ENCODE measurements at places on chromosomes 11 and 22.

GRCh38 chr11:124195189-124195734 is 12.1 kb downstream of the OR10D3 start:
- DNase-seq: peak; percentile 6

- DNase-seq: no peak
These were observed 88.9 kb downstream of the BMAL1 start for GRCh38 chr11:13366266-13367026.

DNA sequence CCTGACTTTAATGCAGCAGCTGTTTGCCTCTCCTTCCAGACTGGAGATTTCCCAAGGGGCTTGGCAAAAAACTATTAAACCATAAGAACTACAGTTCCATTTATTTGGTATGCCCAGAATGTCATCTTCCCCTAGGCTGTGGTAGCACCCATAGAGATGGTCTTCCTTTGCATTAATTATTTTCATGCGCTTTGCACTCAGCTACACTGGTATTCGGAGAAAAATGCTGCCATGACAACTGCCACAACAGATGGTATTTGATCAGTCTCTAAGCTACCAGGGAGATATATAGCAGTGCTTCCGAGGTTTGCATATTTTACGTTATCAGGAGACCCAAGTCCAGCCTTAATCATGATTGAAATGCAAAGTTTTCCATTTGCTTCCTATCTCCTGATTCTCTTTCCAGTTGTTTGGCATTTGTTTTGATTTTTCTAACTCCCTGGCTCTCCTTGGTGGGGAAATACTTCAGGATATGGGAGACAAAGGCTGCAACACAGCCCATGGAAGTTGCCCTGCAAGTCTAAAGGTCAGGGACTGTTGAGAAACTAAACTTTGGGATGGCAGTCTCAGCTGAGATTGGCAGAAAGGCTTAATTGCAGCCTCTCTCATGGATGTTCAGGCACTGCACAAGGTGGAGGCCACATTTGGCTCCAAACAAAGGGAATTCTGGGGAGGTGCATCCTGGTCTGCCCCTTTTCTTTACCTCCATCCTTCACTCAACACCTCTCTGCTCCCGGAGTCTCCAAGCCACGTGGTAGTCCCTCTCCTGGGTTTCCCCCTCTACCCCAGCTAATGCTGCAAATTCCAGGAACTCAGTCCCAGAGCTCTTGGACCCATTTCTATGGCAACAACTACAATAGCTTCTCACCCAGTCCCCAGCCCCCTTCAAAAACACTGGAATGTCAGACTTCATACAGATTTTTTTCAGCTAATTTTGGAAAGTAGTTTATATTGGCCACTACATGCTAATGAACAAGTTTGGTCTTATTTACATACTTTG is 151.8 kb downstream of the NAV2 start:
- peak; percentile 55 for DNase-seq

- no peak for DNase-seq
These were observed 1.5 kb downstream of the SERPINH1 start for GRCh38 chr11:75563501-75563977.

DNA sequence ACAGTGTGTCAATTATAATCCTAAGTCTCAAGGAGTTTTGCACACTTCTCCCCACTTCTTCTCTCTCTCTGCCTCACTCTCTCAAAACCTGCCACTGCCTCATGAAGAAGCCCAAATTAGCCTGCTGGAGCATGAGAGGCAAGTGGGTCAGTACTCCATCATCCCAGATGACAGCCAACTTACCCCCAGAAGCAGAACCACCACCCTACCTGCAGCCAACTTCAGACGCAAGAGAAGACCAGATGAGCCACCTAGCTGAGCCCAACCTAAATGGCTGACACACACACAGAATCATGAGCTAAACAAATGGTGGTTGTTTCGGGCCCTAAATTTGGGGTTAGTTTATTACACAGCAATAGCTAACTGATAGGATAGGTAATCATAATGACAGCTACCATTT is 61.2 kb downstream of the CD82 start:
- DNase-seq: no peak

DNA sequence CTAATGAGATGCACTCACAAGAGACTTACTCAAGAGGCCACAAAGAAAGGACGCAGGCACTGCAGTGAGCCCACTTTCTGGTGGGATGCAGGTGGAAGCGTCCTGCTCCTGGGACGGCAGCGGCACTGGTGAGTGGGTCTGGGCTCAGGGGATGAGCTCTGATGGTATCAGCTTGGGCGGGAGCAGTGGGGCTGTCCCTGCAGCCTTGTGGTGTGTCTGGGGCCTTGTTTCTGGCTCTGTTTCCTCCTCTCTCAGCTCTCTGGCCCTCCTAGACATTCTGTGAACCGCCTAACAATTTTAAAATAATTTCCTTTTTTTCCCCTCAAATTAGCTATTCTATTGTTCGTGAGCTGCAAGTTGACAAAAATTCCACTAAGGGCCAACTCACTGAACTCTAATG is 8.8 kb upstream of the ST14 start:
- DNase-seq: no peak

DNA sequence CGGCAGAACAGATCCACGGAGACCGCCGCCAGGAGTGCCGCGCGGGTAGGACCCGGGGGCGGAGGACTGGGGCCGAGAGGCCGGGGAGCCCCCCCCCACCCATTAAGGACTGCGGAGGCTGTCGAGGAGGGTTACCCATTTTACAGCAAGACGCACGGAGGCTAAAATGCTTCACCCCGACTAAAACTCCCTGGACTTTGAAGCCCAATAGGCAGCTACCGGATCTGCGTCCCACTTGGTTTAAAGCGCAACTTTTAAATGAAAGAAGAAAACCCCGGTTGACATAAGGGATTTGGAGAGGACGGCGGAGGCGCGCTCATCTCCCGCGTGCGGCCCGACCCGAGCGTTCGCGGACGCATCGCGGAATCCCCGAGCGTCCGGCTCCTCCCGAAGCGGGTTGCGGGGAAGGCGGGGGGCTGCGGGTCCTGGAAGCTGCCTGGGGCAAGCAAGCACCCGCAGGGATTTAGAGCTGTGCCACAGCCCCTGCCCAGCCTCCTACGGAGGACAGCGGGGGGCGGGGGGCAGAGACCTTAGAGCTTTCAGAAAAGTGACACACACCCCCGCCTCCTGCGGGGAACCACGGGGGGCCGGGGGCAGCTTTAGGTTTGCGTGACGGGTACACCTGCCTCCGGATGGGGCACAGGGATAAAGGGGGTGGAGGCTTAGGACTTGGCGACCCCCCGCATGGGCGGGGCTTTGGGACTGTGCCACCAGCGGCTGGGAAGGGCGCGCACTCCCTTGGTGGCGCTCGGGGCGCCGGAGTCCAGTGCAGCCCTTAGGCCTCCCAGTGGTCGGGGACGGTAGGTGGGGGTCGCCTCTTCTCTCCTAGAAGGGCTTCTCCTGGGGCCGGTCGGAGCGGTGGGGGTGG is 760 bp upstream of the CELSR1 start:
- no peak for DNase-seq

DNA sequence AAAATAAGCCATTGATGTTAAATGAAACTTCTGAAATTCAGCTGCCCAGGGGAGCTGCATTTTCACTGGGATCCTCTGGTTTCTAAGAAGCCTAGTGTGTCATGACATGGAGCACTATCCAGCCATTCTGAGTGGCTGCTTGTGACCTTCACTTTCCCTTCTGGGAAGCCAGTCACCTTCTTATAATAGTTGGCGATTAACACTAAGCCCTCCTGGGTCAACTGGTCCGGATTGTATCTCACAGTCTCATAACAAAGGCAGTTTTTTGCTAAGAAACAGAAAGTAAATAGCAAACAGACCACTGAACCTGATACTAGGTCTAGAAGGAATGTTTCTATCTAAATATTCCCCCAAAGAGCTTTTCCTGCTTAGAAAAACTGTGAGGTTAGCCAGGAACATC is 7.9 kb downstream of the CSRP3 start:
- DNase-seq: no peak

DNA sequence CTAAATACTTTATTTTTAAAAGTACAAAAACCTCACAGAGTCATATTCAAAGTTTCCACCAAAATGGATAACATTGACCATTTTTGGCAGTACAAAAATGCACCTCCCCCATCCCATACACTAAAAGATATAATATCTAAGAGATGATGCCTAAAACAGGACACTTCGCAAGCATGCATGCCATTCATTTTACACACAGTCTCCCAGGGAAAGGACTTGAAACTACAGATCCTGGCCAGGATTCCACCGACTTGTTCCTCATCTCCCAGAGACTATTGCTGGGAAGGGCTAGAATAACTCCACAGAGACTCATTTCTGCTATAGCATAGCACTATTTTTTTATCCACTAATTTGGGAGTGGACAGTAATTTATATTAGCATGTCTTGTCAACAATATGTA is 81.7 kb downstream of the MTNR1B start:
- DNase-seq: no peak

DNA sequence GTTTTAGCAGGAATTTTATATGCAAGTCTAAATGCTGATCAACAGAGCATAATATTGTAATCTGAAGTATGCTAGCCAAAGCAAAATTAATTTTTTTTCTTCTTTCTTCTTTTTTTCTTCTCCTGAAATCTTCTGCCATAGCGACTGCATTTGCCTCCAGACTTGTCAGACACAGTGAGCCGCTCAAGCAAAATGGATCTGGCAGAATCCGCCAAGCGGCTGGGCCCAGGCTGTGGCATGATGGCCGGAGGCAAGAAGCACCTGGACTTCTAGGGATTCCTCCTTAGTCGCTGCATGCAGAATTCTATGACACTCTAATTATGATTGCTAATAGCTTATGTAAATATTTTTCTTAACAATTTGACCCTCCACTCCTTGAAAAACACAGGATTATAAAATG is 27.9 kb downstream of the PAX6 start:
- DNase-seq: no peak

GRCh38 chr11:57571606-57572005 is 4.1 kb upstream of the UBE2L6 start:
- no peak for DNase-seq

- DNase-seq: no peak
These were observed 8.9 kb downstream of the TRPC6 start for GRCh38 chr11:101574886-101575285.

DNA sequence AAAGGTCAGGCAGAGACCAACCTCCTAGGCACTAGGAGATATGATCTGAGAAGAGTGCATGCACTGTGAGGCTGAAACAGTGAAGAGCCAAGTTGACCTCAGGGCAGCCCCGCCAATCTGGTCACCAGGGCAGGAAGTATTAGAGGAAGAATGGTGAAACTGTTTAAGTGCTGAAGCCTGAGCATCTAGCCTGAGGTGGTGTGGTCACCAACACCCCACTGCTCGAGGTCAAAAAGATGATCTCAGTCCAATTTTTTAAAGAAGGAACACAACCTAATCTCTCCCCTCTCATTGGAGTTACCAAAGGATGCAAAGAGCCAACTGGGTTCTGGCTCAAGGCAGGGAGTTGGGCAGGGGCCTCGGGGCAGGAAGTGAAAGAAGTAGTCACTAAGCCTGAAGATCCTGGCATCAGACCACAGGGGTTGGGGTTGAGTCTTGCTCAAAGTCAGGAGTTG is 4.0 kb downstream of the APBB1 start:
- no peak for DNase-seq

DNA sequence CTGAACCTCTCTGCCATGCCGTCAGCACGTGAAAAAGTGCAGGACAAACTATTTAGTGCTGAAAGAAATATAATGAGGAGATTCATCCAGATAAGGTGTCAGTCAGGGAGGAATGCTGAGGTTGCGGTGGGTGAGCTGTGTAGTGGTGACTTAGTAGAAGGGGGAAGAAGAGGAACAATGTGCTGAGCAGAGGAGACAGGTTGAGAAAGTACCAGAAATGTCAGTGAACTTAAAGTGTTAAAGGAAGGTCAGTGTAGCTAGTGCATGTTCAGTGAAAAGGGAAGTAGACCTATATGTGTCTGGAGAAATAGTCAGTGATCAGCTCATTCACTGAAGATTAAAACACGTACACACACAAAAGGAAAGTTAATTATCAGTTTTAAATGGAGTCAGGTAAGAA is 237.6 kb upstream of the CCDC179 start:
- no peak for DNase-seq

DNA sequence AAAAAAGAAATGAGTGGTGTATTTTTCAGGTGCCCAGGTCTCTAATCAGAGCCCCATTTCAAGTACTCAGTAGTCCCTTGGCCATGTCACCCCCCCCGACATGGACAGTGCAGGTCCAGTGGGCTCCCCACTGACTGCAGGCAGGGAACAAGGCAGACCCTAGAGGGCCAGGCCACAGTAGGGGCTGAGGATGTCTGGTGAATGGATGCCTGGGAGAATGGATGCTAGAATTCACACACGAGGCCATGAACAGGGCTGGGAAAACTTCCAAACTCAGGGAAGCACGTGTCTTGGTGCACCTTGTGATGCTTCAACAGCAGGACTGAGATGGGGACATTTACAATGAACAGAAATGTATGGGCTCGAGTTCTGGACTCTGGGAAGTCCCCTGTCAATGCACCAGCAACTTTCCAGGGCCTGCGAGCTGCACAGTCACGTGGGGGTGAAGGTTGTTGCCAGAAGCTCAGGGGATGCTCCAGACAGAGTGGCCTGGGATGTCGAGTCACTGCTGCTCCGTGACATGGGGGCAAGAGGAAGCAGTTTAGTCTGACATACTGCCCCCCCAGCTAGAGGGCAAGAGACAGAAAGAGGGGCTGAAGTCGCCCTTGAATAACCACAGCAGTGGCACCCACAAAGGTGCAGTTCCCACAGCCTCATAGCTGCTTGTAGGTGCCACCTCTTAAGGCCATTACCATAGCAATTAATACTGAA is 3.1 kb downstream of the APOBEC3G start:
- no peak for DNase-seq

DNA sequence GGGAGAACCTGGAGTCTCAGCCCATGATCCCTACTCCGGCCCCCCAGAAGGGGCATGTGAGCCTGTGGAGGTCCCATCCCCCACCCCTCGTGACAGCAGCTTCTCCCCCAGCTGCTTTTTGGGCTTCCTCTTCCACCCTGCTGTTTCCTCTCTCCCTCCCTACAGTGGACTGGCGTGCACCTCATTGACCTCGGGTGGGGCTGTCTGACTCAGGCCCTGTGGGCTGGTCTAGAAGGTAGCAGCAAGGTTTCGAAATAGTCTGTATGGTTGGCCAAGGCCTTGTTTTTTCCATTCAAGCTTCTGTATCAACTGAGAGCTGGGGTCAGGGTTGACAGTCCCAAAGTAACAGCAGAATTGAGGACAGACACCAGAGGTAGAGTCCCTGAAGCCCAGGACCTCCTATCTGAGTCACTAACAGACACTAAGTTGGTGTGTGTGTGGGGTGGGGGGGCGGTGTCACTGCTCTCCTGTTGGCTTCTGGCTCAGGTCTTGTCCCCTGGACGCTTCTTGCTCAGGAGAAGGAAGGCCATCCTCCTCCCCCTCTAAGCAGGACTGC is 7.7 kb downstream of the SLC37A2 start:
- no peak for DNase-seq

DNA sequence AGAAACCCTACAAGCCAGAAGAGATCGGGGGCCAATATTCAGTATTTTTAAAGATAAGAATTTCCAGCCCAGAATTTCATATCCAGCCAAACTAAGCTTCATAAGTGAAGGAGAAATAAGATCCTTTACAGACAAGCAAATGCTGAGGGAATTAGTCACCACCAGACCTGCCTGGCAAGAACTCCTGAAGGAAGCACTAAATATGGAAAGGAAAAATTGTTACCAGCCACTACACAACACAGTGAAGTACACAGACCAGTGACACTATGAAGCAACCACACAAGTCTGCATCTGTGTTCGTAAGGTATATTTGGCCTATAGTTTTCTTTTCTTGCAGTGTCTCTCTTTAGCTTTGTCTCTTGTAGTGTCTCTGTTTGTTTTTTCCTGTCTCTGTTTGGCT is 29.0 kb downstream of the TMEM225 start:
- no peak for DNase-seq
